ENCODE measurements at places on chromosomes 13 and 19.

DNA sequence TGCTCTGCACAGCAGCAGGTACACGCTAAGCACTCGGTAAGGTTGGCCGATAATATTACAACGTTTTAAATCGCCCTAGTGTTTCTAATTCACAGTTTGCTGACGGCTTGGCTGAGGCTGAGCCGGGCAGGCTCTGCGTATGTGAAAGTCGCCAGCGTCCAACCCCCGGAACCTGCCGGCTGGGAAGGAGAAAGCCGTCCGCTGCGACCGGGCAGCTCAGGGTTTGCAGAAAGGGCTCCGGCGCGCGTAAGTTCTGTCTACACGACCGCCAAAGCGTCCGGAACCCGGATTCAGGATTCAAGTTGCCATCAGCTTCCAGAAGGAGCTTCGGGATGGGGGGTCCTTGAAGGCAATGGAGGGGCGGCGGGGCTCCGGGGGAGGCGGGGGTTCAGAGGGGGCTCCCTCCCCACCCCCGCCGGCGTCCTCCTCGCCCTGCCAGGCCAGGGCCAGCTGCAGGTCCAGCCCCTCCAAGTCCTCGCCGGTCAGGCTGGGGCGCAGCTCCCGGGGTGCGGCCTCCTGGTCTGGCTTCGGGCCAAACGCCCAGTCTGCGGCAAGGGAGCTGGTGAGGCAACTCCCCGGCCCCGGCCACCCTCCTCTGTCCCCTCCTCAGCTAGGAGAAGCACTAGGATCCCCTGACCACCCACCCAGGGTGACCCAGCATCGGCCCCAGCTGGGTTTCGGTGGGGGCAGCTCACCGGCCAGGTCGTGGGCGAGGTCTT is 575 bp downstream of the SMIM44 start:
- no peak for DNase-seq

- no peak for DNase-seq
Measured at GRCh38 chr13:93216122-93216521, 10.5 kb upstream of the GPC6 start.

- DNase-seq, result peak; percentile 92
Measured at GRCh38 chr13:44300895-44301638, 72.6 kb upstream of the SERP2 start.

GRCh38 chr19:795691-796581 is 1.3 kb upstream of the PTBP1 start:
- DNase-seq, result no peak

GRCh38 chr13:42574011-42574410 is at the start of gene TNFSF11:
Gene TNFSF11 (plus strand): TSS chr13:42574152. CDS start chr13:42574304, 152 bp downstream.
- DNase-seq, result no peak

DNA sequence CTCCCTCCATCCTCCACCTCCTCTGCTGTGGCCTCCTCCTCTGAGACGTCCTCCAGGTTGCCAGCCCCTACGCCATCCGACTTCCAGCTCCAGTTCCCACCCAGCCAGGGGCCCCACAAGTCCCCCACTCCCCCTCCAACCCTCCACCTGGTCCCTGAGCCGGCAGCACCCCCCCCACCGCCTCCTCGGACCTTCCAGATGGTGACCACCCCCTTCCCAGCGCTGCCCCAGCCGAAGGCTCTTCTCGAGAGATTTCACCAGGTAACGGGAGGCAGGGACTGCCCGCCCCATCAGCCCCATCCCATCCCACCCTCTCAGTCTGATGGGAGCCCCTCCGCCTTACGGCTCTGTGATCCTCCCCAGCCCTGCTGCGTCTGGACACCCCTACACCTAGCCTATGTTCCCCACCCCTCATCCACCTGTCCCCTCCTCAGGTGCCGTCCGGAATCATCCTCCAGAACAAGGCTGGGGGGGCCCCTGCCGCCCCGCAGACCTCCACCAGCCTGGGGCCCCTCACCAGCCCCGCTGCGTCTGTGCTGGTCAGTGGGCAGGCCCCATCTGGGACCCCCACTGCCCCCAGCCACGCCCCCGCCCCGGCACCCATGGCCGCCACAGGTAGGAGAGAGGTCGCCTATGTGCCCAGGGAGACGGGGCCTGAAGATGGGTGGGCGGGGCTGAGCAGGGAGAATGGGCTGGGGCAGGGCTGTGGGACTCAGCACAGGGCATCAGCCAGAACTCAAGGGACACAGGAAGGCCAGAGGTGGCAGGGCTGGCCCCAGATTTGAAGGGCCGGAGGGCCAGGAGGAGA is 18.6 kb upstream of the EHD2 start:
- DNase-seq, result no peak

- peak; percentile 41 for DNase-seq
Measured at GRCh38 chr13:107867701-107868661, 347.4 kb downstream of the LIG4 start.

DNA sequence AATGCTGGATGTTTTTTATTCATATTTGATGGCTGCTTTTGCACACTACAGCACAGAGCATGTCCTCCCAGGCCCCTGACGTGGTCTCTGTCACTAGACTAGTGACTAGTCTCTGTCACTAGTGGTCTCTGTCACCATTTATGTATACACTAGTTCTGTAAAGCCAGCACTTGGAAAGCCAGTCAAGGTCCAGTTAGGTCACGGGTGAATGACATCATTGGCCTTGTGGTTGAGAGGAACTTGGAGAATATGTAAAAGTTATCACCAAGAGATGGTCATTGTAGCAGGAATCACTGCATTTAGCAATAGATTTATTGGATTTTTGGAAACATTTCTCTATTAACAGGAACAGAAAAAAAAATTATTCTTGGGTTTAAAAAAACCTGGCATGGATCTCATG is 72.9 kb downstream of the SHISA2 start:
- no peak for DNase-seq

- DNase-seq, result peak; percentile 49
Measured at GRCh38 chr13:25249001-25249543, 38.2 kb downstream of the MTMR6 start.

DNA sequence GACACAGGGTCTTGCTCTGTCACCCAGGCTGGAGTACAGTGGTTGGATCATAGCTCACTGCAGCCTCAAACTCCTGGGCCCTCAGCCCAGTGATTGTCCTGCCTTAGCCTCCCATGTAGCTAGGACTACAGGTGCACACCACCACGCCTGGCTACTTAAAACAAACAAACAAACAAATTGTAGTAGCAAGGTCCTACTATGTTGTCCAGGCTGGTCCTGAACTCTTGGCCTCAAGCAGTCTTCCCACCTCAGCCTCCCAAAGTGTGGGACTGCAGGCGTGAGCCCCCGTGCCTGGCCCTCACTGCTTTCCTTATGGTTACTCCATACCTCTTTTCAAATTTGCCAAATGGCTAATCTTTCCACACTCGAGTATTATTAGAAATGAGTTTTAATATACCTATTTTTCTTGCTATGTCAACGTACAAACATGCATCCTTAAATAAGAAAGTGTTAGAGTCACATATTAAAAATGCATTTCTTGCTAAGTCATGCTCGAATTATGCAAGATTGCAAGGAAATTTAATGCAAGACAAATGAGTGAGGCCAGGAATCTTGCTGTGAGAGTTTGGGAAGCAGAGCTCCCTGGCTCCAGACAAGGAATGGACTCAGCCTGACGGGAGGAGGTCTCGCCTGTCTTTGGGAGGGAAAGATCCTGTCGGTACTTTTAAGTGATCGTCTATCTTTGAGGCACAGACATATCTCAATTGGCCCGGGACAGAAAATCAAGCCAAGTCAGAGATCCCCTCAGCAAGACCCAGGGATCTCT is 39.4 kb downstream of the RFX2 start:
- no peak for DNase-seq

- DNase-seq, result no peak
Measured at GRCh38 chr19:28155265-28155664, 1057.7 kb downstream of the UQCRFS1 start.

DNA sequence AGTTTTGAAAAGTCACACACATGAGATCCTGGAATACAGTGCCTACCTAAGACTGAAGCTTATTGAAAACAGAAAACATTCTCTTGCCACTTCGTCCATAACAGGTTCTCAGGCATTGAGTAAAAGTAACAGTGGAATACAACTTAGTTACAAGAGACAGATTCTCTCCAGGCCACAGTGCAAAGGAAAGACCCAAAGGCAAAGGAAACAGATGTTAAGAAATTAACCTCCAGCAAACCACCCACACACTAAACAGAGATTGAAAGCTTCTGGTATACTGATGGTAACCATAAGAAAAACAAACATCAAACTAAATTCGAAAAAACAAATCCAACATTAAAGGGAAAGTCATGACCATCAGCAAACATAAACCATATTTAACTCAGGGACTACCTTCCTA is 914.7 kb downstream of the SLITRK5 start:
- DNase-seq, result no peak

DNA sequence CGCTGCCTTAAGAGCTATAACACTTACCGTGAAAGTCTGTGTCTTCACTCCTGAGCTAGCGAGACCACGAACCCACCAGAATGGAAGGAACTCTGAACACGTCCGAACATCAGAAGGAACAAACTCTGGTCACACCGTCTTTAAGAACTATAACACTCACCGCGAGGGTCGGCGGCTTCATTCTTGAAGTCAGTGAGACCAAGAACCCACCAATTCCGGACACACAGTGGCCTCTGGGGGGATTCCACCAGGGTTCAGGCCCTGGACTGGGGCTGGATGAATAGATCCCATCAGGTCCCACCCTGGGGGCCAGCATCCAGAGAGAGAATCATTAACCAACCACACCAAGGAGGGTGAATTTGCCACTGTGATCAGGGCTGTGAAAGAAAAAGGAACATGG is 55.8 kb upstream of the ATP12A start:
- no peak for DNase-seq

GRCh38 chr19:41434450-41434849 is 5.3 kb downstream of the DMAC2 start:
- no peak for DNase-seq

- DNase-seq, result no peak
Measured at GRCh38 chr13:99050983-99051488, 73.2 kb upstream of the DOCK9 start.

DNA sequence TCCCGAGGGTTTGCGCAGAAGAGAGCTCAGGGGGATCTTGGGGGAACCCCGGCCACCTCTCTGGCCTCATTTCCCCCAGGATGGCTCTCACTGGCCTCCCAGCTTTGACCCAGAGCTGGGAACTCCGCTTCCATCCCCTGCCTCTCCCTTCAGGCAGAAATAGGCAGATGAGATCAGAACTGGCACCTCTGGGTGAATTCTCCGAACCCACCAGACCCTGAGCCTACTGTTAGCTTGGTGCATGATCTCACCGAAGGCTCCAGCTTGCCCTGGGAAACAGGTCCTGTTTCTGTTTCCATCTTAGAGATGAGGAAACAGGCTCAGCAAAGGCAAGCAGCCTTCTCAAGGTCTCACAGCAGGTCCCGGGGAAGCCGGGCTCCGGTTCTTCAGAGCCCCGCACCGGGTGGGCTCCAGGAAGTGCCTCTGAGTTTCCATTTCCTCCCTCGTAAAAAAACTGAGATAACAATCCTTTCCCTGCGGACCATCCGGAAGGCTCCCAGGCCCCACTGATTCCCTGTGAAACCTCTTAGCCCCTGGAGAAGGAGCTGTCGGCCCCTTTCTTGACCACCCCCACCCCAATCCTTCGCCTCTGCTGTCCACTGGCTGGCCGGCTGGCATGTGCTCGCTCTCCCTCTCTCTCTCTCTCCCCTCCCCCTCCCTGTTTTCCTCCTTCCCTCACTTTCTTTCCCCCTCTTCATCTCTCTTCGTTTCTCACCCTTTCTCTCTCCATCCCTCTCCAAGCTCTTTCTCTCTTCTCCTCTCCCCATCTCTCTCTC is 2.1 kb downstream of the NECTIN2 start:
- DNase-seq, result no peak

GRCh38 chr19:17076543-17076991 is 990 bp downstream of the MYO9B start:
- DNase-seq, result peak; percentile 27

DNA sequence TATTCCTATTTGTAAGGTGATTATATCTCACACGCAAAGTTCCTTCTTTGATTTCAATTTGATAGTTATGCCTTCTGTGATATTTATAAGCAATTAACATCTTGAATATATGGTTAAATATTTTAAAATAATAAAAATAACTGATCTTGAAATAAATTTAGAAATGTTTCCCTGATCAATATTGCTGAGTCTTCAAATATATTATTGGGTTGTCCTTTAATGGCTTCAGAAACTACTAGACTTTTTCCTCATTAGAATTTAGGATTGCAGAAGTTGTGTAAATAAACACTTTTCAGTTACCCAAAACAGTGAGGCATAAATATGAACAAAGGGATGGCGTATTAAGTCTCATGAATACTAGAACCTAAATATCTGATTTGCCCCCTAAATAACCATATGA is 252.3 kb upstream of the PRR20A start:
- no peak for DNase-seq

GRCh38 chr13:71661921-71662320 is 205.1 kb downstream of the DACH1 start:
- DNase-seq, result no peak

DNA sequence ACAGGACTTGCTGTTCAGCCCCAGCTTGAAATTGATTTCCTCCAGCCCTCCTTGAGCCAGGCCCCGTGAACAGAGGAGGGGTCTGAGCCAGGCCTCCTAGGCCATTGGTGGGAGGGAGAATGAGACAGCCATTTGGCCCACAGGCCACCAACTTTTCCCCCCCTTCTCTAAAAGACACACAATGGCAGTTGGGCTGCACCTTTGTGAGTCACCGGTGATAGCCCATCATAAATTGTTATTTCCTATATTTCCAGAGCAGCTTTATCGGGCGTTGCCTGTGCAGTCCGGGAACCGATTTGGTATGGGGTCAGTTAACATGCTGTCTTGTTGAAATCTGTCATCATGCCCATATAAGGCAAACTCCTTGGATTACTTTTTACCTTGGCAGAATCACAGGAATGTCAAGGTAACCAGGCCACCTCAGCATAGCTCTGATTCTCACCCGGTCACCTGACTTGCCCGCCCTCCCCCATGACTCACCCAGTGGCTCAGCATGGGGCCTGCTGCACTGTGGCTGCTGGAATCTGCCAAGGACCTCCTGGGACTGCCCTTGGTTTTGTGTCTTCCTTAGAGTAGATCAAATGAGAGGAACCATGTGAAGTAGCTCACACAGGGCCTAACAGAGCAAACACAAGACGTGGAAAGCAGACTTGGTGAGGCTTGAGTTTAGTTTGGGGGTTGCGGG is 36.1 kb downstream of the ACTN4 start:
- DNase-seq, result peak; percentile 99

- no peak for DNase-seq
Measured at GRCh38 chr13:105952233-105952972, 583.1 kb downstream of the EFNB2 start.

DNA sequence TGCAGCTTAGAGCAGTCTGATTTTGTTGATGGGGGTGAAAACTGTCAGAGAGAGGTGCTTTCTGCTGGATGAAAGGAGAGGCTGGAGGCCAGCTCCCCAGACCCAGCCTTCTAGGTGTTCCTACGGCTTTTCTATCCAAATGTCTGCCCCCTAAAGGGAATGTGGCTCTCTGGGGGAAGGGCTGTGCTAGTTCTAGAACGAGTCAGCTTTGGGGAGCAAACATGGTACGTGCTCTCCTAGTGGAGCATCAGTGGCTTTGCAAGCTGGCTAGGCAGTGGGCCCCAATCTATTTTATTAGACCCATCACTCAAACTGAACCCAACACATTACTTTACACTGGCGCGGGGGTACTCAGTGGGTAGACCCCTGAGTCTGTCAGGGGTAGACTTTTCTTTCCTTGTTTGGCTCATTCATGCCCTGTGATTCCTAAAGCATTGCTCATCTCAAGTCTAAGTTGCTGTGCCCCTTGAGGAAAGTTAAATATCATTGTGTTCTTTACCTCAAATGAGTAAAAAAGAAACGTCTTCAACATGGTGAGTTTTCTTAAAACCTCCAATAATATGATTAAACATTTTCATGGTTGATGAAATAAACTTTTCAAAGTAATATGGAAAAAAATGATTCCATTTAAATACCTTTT is 254.9 kb downstream of the DLEU7 start:
- no peak for DNase-seq

GRCh38 chr19:6039566-6040225 is 61.8 kb upstream of the RANBP3 start:
- DNase-seq, result no peak

- no peak for DNase-seq
Measured at GRCh38 chr13:23268441-23268840, 87.7 kb downstream of the SGCG start.
